ENCODE measurements at places on chromosomes 13 and 19. TPM values are rescaled to one million over a fixed set of nuclear protein-coding genes. Genes with fewer than 3 reads are reported as not detected.

GPR4 gene
- not detected for total RNA-seq

EID2 gene
- total RNA-seq, result 6.3 TPM

PLIN3 gene
- total RNA-seq, result 161 TPM

ZNF560 gene
- 0.33 TPM for total RNA-seq

ZNF317 gene
- total RNA-seq, result 21.2 TPM

PGLYRP1 gene
- total RNA-seq, result not detected

ZNF8 gene
- 7.9 TPM for total RNA-seq

NOVA2 gene
- total RNA-seq, result not detected

HIPK4 gene
- 0.39 TPM for total RNA-seq
